ENCODE measurements at places on chromosomes 7 and 10. TPM values are rescaled to one million over a fixed set of nuclear protein-coding genes. Genes with fewer than 3 reads are reported as not detected.

GRCh38 chr10:34358729-34359434, 456.2 kb downstream of the PARD3 start:
- DNase-seq, result no peak
- H3K4me3 ChIP-seq, result no peak overlapping the region
- no peaks in the 10 kb centered on the region for H3K27me3 ChIP-seq
- H3K4me1 ChIP-seq, result no peaks in the 10 kb centered on the region
- no peaks in the 10 kb centered on the region for H3K36me3 ChIP-seq
- no peak overlapping the region for H3K27ac ChIP-seq

LAMB4 gene
- total RNA-seq, result not detected

GRCh38 chr7:43764039-43764761, 5.7 kb downstream of the BLVRA start:
- peaks cover 42% of the 10 kb centered on the region for H3K4me1 ChIP-seq
- no peak overlapping the region for H3K27ac ChIP-seq
- no peak for DNase-seq
- no peak overlapping the region for H3K4me3 ChIP-seq
- H3K27me3 ChIP-seq, result no peaks in the 10 kb centered on the region

GRCh38 chr10:87713707-87714106, 54.0 kb downstream of the PAPSS2 start:
- no peaks in the 10 kb centered on the region for H3K27me3 ChIP-seq
- DNase-seq, result no peak
- H3K4me3 ChIP-seq, result no peak overlapping the region
- no peaks in the 10 kb centered on the region for H3K4me1 ChIP-seq
- no peak overlapping the region for H3K27ac ChIP-seq

DNA sequence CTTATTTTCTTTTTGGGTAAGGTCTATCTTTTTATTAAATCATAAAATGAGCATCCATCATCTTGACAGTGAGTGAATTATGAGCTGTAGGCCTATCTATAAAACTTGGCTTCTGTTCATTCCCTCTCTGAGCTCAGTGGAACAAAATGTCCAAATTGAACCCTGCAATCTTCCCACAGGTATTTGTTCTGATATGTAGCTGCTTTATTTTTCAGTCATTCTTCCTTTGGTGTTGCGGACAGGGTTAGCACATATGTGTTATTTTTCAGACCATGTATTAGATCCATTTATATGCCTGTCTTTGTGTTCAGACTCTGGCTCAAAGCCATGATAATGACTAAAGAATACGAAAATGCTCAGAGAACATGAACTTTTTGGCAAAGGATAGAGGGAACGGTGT, 201.6 kb upstream of the KIAA1217 start:
- H3K4me1 ChIP-seq, result no peaks in the 10 kb centered on the region
- H3K36me3 ChIP-seq, result no peaks in the 10 kb centered on the region
- no peak overlapping the region for H3K27ac ChIP-seq
- DNase-seq, result no peak
- no peaks in the 10 kb centered on the region for H3K27me3 ChIP-seq

GRCh38 chr10:101322266-101323108, 31.5 kb upstream of the BTRC start:
- H3K4me3 ChIP-seq, result no peak overlapping the region
- no peak for DNase-seq
- H3K27ac ChIP-seq, result no peak overlapping the region
- no peaks in the 10 kb centered on the region for H3K4me1 ChIP-seq

SLC18A2 gene
- 0.22 TPM for total RNA-seq

- no peak for DNase-seq
- no peak overlapping the region for H3K27ac ChIP-seq
- H3K36me3 ChIP-seq, result no peaks in the 10 kb centered on the region
- no peak overlapping the region for H3K4me3 ChIP-seq
These were observed 27.1 kb upstream of the SEMA3C start for GRCh38 chr7:80945976-80946375.

GRCh38 chr7:2209146-2209960, 23.4 kb downstream of the MAD1L1 start:
- H3K4me3 ChIP-seq, result no peak overlapping the region
- H3K27me3 ChIP-seq, result no peaks in the 10 kb centered on the region
- no peak overlapping the region for H3K27ac ChIP-seq
- no peak for DNase-seq
- no peaks in the 10 kb centered on the region for H3K4me1 ChIP-seq

DNA sequence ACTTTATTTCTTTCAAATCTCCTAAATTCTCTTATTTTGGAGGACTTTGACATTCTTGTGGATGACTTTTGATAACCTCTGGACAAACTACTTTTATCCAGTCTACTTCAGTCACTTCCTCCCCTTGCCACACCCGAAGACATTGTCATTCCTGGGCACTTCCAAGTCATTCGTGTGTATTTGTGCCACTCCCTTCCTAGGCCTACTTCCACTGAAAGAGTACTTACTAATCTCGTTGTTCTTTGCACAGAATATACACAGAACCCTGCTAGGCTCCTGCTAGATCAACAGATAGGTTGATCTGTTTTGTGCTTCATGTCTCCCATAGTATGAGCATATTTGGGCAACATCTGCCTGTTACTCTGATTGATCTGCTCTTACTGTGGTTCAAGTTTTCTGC, 355.4 kb downstream of the HGF start:
- DNase-seq, result no peak
- no peaks in the 10 kb centered on the region for H3K36me3 ChIP-seq
- H3K27ac ChIP-seq, result no peak overlapping the region
- H3K27me3 ChIP-seq, result no peaks in the 10 kb centered on the region
- H3K4me1 ChIP-seq, result no peaks in the 10 kb centered on the region

Measured in CD4-positive, alpha-beta memory T cell (primary cell).